NCI-H146 (cell line): ENCODE measurements at places on chromosomes 2 and 18.

DNA sequence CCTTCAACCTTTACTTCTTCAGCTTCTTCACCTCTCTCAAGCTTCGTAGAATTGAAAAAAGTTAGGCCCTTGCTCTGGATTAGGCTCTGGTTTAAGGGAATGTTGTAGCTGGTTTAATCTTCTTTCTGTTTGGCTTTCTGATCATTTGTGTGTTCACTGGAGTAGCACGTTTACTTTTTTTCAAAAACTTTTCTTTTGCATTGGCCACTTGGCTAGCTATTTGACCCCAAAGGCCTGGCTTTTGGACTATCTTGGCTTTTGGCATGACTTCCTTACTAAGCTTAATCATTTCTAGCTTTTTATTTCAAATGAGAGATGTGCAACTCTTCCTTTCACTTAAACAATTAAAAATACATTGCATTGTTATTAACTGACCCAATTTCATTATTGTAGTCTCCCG lies 1154.8 kb upstream of the ZEB2 start:
- DNase-seq = no peak

GRCh38 chr2:241002275-241003046 lies 4.0 kb downstream of the SNED1 start:
- DNase-seq = no peak

DNA sequence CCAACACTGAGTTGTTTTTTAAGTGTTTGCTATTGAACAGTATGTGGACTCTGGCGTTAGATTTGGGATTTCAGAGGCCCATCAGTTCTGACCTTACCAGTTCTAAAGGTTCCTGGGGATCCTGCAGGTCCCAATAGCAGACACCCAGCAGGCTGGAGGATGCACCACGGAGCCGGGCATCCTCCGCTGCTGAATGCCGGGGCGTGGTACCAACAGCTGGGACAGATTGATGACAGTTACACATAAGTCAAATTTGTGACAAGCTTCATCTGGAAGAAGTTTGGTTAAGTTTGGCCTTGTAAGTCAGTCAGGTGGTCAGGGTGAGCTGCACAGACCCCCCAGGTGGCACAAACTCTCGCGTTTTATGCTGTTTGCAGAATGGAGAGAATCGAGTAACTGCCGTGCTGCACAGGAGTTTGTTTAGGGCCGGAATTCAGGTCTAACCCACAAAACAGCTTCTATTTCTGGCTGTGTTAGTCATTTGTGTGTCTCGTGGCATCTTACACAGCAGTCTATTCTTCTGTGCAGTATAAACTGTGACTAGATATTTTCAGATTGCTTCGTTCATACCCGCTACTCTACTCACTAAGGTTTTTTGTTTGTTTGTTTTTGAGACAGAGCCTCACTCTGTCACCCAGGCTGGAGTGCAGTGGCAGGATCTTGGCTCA lies 19.2 kb downstream of the CTDP1 start:
- DNase-seq = no peak

DNA sequence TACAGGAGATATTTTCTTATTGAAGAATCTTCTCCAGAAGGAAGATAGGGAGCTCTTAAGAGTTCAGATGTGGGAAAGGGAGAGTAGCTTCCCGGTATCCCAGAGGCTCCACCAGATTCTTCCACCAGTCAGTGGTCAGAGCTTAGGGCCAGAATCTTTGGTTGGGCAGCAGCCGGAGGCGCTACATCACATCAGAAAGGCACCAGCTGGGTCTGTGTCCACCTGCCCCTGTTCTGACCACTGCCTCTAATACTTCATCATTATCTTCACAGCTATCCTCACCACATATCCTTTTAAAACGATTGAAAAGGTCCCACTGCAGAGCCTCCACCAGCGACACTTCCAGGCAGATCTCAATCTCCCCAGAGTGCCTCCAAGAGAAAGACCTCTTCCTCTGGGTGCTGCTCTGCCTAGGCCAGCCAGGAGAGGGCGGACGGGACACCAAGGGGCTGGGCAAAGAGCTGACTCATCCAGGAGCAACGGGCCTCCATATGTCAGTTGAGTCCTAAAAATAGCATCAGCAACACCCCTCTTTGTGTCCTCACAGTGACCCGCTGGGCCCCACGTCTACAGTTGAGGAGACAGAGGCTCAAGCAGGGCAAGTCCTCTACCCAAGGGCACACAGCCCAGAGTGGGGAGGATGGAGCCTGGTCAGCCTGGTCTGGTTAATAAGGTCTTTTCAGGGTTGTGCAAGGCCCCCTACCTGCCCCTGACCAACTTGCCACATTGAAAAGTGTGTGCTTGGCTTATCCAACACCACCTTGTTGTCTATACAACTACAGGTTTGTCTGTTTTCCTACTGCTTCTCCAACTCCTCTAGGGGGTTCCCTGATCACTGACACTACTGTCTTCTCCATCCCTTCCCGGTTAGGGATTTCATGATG lies 81.2 kb downstream of the ADD2 start:
- peak; percentile 13 for DNase-seq

- DNase-seq = no peak
Measured at GRCh38 chr18:37270038-37270665, 295.4 kb downstream of the CELF4 start.
